Hair follicular keratinocyte (primary cell): ENCODE measurements at places on chromosomes 3 and 15. TPM values are rescaled to one million over a fixed set of nuclear protein-coding genes. Genes with fewer than 3 reads are reported as not detected.

P2RY12 gene
- not detected in 2 replicates for total RNA-seq

SELENOS gene
- total RNA-seq: 89.0 and 91.2 TPM in 2 replicates

SKOR1 gene
- 0.08 TPM in 1 of 2 replicates, not detected in the other for total RNA-seq

DAG1 gene
- total RNA-seq: 49.1 and 49.3 TPM in 2 replicates

STRC gene
- total RNA-seq: 0.49 TPM in 1 of 2 replicates, not detected in the other

PRSS50 gene
- total RNA-seq: not detected in 2 replicates

CCDC54 gene
- total RNA-seq: not detected in 2 replicates

MRAS gene
- total RNA-seq: 2.6 and 6.2 TPM in 2 replicates

PLA2G4F gene
- total RNA-seq: 0.46 and 1.9 TPM in 2 replicates

P2RY1 gene
- 1.5 and 2.0 TPM in 2 replicates for total RNA-seq

HEG1 gene
- 17.0 and 19.3 TPM in 2 replicates for total RNA-seq

CASR gene
- not detected in 2 replicates for total RNA-seq

BTBD1 gene
- 54.1 and 58.8 TPM in 2 replicates for total RNA-seq
